IMR-90 (cell line): ENCODE measurements at places on chromosomes 1 and 21. TPM values are rescaled to one million over a fixed set of nuclear protein-coding genes. Genes with fewer than 3 reads are reported as not detected.

- no peaks in the 10 kb centered on the region for H3K4me1 ChIP-seq
- H3K27ac ChIP-seq = no peak overlapping the region
- H3K36me3 ChIP-seq = no peaks in the 10 kb centered on the region
- DNase-seq = no peak
- H3K4me3 ChIP-seq = no peak overlapping the region
- H3K27me3 ChIP-seq = no peaks in the 10 kb centered on the region
Observed at GRCh38 chr1:191734321-191734720, 423.9 kb upstream of the RGS18 start.

- no peak for DNase-seq
- no peak overlapping the region for H3K4me3 ChIP-seq
- H3K27me3 ChIP-seq = no peaks in the 10 kb centered on the region
- H3K36me3 ChIP-seq = peaks cover 42% of the 10 kb centered on the region
- H3K4me1 ChIP-seq = no peaks in the 10 kb centered on the region
Observed at GRCh38 chr1:26839339-26839722, 12.8 kb downstream of the ZDHHC18 start.

Gene CCDC27
- total RNA-seq = not detected in 2 replicates

Gene UFC1
- total RNA-seq = 134 and 137 TPM in 2 replicates

DNA sequence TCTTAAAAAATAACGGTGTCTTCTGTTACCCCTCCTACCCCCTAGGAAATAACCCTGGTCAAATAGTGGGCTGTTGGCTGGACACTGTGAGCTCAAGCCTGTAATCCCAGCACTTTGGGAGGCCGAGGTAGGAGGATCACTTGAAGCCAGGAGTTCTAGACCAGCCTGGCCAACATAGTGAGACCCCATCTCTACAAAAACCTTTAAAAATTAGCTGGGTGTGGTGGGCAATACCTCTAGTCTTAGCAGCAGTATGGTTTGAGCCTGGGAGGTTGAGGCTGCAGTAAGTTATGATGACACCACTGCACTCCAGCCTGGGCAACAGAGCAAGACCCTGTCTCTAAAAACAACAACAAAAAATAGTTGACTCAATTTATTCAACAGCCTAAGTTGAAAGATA is 453.7 kb downstream of the SIPA1L2 start:
- no peak overlapping the region for H3K4me3 ChIP-seq
- no peak overlapping the region for H3K27ac ChIP-seq
- no peaks in the 10 kb centered on the region for H3K36me3 ChIP-seq

Gene TAS1R1
- not detected in 2 replicates for total RNA-seq

- H3K27me3 ChIP-seq = no peaks in the 10 kb centered on the region
- no peak overlapping the region for H3K4me3 ChIP-seq
- H3K27ac ChIP-seq = no peak overlapping the region
- no peaks in the 10 kb centered on the region for H3K4me1 ChIP-seq
Observed at GRCh38 chr21:28086861-28087581, 905.7 kb downstream of the LTN1 start.
